Hematopoietic multipotent progenitor cell treated with erythropoietin and hydrocortisone succinate and interleukin-3 and kit ligand, for 4 days (in vitro differentiated cells): ENCODE measurements at places on chromosomes 2 and 18.

- no peak for DNase-seq
These were observed 149.3 kb upstream of the ALPP start for GRCh38 chr2:232228971-232229894.

- DNase-seq: no peak
These were observed 19.0 kb upstream of the RMDN2 start for GRCh38 chr2:37906131-37906530.

DNA sequence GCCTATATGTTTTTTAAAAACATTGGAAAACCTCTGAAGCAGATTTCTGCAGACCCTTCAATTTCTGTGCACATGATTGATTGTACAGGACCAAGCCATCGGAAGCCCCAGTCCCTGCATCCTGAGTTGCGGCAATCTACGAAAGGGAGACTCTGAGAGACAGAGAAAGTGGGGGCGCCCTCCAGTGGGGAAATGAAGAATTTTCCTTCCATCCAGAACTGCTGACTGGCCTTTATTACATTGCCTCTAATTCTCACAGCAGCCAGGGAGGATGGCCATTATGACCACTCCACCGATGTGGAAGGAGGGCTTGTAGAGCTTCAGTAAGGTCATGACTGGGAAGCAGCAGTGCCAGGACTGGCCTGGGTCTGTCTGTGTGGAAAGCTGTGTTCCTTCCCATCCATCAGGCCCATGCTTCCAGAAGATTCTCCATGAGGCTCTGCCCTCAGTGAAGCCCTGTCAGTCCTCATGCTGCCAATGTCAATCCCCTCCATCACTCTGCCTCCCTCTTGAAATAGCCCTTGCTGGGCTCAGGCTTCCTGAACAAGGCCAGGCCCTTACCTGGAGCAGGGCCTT, 20.0 kb upstream of the RESP18 start:
- peak; percentile 87 for DNase-seq

DNA sequence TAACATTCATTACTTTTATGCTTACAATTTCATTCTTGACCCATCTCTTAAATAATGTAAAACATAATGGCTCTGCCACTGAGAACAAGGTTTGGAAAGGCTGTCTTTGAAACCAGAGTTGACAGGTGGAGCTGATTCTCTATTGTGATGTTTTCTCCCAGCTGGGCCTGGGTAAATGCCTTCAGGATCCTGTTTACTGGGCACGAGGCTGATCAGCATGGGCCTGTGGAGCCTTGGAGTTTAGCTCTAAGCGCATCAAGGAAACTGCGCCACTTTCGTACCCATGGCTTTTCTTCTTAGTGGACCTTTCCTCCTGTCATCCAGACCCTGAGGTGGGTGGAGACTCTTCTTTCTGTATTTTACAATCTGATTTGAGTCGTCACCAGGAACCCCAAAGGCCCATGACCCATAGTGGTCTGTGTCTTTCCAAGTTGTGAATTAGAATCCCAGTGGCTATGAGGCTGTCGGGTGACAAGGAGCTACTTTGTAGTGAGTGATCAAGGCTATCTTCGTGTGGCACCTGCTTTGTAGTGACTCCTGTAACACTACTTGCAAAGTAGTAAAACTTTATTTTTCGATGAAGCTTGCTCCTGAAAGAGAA, 123.1 kb downstream of the LPIN1 start:
- no peak for DNase-seq

DNA sequence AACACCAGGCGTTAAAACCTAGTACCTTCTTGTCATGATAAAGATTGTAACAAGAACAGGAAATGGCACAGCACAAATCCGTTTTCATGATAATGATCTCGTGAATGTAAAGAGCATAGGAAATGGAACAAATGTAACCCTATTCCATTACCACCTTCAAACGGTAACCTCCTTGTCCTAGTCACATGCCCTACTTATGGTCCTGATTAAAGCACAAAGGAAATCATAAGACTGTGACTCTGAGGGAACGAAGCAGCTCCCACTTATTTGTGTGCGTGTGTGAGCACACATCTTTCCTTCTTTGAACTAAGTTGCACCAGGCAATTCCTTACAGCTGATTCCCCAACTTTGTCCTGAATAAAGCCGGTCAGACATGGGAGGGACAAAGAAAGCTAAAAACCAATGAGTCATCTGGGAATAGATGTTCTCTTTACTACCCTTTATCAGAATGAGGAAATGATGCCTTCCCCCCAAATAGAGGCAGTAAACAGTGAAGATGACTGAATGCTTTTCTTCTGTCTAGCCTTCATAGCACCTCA, 192.6 kb downstream of the IKZF2 start:
- peak; percentile 76 for DNase-seq

GRCh38 chr2:85445316-85446295, 27.1 kb downstream of the SH2D6 start:
- DNase-seq: no peak

DNA sequence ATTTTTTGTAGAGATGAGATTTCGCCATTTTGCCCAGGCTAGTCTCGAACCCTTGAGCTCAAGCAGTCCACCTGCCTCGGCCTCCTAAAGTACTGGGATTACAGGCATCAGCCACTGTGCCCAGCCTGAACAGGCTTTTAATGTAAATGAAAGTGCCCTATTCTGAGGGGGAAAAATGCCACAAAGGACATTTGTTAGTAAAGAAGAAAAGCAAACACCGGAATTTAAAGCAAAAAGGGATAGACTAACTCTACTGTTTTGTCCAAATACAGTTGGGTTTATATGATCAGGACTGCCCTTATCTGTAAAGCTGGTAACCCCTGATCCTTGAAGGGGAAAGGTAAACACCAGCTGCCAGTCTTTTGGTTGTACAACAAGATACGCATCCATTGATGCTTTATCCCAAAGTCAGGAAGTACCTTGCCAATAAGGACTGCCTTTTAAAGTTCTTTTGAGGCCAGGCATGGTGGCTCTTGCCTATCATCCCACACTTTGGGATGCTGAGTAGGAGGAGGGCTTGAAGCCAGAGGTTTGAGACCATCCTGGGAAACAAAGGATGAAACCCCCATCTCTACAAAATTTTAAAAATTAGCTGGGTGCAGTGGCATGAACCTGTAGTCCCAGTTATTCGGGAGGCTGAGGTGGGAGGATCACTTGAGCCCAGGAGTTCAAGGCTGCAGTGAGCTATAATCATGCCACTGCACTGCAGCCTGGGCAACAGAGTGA, 13.1 kb downstream of the CLEC4F start:
- DNase-seq: no peak

GRCh38 chr18:10878703-10879102, 270.7 kb downstream of the PIEZO2 start:
- DNase-seq: no peak

DNA sequence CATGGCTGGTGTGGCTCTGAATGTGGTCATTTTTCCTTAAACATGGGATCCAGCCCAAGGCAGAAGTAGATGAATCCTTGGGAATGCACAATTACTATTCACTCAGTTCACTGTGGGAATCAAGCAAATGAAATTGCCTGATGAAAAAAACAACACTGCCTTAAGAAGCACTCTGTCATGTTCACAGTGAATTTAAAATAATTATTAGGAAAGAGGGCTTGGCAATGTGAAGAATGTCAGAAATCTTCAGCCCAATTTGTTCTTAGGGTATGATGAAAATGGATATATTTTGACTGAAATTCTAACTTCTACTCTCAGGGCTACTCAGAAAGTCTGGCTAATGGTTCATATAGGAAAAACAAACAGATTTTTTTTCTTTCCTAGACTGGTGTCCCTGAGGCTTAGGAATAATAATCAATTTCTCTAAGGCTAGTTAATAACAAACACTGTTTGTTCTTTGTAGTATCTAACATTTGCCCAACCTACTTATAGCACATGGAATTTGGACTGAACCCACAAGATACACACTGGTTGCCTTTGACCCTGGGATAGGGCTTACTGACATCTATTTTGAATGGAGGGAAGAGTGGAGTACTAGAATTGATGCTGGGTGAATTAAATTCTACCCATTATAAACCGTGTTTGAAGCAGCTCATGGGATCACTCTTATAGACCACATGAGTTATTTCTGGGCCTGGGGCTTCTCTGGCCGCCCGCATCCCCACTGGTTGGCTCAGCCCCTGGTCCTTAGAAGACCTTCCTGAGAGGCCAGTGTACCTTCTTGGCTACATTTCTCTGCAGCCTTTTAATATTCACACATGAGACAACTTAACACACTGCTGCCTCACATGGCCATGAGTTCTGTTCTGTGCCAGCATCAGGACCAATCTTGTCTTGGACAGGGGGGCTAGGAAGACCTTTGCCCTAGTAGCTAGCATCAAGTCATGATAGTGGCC, 8.3 kb upstream of the MRPL33 start:
- DNase-seq: no peak

GRCh38 chr18:1050012-1050657, 145.5 kb downstream of the ADCYAP1 start:
- peak; percentile 66 for DNase-seq

DNA sequence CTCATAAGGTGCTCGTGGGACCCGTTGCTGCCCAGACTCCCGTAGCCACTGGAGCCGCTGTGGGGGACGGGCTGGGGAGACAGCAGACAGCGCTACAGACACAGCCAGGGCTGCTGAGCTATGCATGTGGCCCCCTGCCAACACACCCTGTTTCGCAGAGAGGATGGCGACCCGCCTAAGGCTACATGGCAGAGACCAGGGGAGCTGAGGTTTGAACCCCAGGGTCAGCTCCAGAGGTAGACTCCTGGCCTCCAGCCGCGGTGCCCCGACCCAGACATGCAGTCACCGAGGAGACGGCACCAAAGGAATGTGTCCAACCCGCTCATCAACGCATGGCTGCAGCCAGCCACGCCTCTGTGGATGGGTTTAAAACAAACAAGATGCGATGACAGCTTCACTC, 21.0 kb upstream of the HES6 start:
- DNase-seq: no peak

GRCh38 chr2:147657086-147658000, 187.5 kb upstream of the ACVR2A start:
- DNase-seq: no peak

GRCh38 chr2:240204431-240205276, 64.2 kb upstream of the OTOS start:
- DNase-seq: no peak

DNA sequence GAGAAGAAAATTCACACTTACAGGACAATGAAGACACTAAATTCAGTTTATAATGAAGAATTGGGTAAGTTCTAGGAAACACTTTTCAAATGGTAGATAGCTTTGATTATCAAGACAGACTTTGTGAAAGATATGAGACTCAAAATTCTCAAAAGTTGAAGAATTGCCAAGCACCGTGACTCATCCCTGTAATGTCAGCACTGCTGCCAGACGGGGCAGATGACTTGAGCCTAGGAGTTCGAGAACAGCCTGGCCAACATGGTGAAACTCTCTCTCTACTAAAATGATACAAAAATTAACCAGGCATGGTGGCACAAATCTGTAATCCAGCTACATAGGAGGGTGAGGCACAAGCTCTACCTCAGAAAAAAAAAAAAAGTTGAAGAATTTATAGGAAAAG, 1820.1 kb upstream of the LRRTM1 start:
- peak; percentile 23 for DNase-seq

DNA sequence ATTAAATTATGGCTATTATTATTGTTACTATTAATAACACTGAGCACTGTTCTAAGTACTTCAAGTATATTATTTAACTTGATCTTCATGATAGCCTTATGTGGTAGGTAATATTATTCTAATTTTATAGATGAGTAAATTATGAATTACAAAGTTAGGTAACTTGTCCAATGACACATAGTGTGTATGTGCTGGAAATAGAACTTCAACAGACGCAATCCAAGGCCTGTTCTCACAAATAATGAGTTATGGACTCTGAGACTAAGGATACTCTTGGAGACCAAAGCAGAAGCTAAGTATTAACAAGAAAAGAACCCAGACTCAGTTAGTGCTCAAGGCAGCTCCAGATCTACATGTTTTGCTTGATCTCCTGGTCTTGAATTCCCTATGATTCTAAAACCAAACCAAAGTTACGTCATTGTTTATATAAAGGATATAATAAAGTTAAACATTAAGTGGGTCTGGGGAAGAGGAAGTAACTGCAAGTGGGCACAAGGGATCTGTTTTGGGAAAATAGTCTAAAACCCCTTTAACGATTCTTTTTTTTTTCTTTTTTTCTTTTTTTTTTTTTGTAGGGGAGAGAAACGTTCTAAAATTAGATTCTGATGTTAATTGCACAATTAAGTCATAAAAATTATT, 211.3 kb downstream of the ERBB4 start:
- no peak for DNase-seq

- no peak for DNase-seq
These were observed 154.1 kb upstream of the HDAC4 start for GRCh38 chr2:239554766-239555570.

DNA sequence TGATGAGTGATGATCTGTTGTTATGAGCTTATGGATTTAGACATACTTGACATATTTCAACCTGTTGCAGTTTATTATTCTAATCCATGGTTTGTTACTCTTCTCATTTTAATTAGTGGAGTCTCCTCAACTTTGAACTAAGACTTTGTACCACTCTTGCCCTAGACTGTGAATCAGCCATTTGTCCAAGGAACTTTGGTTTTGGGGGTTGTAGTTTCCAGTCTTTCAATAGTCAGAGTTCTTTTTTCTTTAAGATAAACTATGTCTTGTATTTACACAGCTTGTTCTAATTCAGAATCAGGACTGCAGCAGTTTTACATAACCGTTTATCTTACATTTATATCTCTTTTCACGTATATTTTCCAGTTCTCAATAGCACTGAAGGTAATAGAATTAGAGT, 133.6 kb downstream of the GULP1 start:
- DNase-seq: no peak

GRCh38 chr2:18896125-18896764, 306.9 kb upstream of the NT5C1B start:
- DNase-seq: no peak

DNA sequence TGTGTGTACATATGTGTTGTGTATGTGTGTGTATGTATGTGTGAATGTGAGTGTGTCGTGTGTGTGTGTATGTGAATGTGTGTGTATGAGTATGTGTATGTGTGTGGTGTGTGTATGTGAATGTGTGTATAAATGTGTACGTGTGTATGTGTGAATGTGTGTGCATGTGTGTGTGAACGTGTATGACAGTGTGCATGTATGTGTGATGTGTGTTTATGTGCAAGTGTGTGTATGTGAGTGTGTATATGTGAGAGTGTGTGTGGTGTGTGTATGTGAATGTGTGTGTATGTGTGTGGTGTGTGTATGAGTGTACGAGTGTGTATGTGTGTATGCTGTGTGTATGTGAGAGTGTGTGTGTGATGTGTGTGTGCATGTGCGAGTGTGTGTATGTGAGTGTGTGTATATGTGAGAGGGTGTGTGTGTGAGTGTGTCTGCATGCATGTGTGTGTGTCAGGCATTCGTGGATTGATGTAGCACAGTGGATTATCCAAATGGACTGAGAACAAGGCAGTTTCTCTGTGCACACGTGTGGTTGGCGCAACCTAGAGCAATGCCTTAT, 127.2 kb downstream of the SH3BP4 start:
- DNase-seq: no peak
